ENCODE measurements at places on chromosomes 5 and 9.

DNA sequence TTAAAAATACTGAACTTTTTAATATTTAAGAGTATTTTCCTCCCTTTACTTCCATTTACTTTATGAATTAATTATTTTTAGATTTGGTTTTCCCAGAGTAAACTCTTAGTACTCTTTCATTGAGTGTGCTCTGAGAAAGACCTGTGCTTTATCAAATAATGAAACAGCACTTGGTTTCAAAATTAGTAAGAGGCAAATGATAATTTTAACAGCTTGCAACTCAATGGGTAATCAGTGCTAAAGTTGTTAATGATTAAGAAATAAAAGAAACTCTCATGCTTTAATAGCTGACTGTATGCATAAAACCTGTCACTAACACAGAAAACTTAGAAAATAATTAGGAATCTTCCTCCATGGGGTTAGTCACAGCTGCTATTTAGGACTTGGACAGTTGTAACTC, 244.4 kb downstream of the RFX3 start:
- no peak for DNase-seq

DNA sequence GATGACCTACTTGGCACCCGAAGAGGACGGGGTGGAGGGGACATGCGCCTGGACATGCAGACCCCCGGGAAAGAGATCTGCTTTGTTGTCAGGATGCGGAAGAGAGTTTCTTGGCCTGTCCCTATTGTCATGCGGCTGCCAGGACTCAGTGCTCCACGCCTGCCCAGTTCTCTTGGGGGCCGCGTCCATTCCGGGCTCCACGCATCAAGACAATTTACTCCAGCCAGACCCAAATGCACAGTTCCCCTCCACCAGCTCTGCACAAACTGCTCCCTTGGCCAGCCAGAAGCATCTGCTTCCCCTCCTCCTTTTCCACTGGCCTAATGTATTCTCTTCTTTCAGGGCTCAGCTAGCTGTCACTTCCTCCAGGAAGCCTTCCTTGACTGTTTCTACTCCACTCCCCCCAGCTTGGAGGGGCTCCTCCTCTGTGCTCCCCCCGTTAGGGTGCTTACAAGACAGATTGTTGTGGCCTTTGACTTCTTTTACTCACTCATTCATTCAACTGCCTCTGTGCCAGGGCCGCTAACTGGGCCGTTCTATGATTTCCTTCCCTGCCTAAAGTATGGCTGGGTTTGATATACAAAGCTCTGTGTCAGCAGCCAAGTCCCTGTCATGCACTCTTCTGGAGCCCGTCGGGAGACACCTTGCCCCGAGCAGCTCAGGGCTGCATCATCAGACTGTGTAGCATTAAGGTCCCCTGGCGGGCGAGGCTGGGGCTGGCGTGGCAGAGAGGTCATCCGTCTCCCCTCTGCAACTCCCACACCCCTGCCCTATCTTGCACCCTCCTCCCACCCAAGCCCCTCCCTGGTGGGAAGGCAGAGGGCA, 6.6 kb downstream of the FIBCD1 start:
- DNase-seq, result no peak

GRCh38 chr9:89408628-89409101, 89.2 kb downstream of the SEMA4D start:
- DNase-seq, result no peak

GRCh38 chr9:33129886-33130881, 37.0 kb downstream of the B4GALT1 start:
- no peak for DNase-seq

DNA sequence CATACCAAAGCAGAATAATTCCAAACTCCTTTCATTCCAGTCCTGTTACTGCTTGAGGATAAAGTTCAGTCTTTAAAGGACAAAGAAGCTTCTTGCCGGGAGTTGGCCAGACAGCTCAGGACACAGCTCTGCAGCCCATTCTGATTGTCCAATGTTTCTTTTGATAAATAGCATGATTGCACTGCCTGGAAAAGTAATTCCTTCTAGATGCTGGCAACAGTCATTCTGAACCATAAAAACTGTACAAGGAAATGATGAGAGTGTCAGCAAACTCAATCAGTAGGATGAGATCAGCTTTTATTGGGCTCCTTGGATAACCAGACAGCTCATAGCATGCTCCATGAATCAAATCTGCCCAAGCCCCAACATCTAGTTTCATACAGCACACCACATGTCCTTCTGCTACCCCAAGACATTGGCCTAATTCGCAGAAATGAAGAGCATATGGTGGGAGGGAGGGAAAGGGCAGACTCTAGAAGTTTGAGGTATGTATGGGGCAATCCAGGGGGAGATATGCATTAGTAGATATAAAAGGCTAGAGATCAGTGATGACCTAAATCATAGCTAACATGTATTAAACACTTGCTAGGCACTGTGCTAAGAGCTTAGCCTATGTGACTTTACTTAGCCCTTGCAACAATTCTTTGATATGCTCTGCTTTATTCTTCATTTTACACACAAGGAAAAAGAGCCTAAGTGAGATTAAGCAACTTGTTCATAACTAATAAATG, 219.9 kb upstream of the NREP start:
- DNase-seq, result no peak

GRCh38 chr5:119418606-119419100, 33.6 kb upstream of the HSD17B4 start:
- no peak for DNase-seq

DNA sequence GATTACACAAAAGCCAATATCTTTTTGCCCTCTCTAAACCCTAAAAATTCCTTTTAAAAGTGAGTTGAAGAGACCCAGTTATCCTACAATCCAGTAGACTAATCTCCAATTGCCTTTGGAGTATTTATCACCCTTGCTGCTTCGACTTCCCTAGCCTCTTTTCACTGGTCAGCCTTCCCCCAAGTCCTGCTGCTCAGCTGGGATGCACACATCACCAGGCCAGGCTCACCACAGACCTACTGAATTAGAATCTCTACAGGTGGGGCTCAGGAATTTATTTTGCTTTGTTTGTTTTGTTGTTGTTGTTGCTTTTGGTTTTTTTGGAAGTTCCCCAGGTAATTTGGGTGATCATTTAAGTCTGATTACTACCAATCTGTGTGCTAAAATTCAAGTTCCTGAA, 11.6 kb upstream of the FOXD1 start:
- DNase-seq, result no peak

- no peak for DNase-seq
Measured at GRCh38 chr9:133404454-133405002, 13.3 kb downstream of the REXO4 start.

DNA sequence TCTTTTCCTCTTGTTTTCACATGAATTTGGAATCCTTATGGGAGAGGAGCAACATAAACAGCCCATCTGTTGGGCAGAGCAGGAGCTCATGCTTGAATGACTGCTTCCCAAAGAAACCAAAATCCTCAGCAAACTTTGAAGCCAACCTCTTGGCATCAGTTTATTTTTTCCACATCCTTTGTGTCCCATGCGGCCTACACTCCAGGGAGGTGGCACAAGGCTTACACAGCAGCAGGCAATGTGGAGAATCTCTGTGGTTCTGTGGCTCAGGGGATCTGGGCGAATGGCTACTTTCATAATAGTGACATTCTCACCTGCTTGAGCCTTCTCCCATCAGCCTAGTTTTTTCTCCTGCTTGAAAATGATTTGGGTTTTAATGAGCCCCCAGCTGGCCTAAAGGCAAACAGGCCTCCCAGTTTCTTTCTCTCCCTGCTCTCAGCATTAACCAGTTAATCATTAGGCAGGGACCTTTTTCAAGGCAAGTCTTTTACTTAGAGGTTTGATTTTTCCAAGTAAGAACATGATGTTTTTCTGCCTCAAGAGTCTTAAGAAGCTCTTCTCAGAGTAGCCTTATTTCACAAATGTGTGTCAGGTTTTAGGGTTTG, 370.3 kb downstream of the ARHGEF28 start:
- no peak for DNase-seq

DNA sequence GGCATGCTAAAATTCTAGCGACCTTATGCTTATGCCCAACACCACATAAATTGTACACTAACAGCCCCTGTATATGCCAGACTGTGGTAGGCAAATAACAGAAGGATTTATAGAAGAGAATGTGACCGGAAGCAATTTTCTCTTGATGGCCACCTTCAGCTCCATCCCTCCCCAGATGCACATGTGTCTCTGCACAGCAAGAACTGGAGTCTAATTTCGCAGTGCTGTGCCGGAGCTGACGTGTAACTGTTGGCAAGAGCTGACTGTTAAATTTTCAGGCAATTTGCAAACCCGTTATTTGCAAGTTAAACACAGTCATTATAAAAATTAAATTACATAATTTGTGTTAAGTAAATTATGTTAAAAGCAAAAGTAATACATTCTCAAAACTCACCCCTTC, 48.4 kb downstream of the PCA3 start:
- DNase-seq, result no peak

DNA sequence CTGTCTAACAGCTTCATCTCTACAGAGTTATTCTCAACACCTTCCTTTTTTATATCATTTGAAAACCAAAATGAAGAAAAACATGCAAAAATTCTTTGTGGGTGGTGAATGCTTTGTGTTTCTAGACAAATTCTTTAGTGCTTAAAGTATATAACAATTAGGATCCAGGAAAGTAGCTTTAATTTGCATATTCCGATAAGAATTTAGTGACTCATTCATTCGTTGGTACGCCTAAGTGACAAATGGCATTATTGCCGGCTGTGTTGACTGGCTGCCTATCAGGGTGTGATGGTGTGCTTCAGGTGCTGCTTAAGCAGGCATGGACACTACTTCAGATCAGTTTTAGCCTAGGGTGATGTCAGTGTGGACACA, 35.2 kb downstream of the LMNB1 start:
- no peak for DNase-seq

DNA sequence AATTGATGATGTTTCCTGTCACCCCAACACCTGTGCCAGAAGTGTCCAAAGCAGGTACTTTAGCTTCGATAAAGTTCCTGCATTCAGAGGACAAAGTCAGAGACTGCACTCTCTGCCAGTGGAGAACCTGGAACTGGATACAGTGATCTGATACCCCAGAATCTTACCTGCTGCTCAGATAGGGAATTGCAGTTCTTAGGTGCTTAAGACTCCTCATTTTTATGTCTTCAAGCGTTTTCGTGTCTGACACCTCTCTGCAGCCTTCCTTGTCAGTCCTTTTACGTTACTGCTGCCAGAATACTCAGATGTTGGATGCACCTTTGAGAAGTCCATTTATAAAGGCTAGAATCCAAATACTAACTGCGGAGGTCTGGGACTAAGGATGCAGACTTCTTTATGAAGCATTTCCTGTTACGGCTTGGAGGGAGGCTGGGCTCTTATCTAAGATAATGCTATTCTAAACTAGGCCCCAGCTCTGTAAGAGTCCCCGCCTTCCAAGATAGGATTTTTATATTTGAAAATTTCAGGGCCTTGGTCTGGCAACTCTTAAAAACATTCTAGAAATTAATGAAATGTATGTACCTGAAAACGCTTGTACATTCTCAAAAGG, 1.9 kb downstream of the ISOC1 start:
- DNase-seq, result no peak

DNA sequence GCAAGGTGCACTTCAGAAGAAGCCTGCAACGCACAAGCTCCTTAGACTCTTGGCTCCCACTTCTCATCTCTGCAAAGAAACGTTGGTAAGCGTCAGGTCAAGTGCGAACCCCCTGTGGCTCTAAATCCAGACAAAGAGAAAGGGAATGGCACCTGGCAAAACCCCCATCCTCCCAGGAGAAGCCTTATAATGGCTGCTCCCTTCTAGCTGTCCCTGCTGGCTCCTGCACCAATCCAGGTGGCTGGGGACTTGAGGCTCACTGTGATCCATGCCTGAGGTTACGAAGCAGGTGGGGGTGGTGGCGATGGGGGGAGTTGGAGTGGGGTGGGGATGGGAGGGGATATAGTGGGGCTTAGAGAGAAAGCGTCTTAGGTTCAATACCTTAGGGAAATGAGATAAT, 272.8 kb downstream of the DENND1A start:
- DNase-seq, result no peak

DNA sequence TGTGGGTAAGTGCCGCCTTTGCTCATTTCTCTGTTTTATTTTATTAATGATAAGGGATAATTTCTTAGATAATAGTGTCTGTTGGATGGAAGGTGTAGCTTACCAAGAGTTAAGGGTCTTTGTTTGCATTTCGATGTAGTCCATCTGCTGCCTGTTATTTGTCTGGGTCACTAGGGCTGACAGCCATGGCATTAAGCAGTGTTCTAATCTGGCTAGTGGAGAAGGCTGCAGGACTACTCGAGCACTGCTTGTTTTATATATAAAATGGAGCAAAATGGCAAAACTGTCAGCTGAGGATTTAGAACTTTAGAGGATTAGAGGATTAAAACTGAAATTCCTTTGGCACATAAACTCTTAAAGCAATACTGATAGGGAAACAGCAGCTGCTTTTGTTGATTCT, 67.5 kb downstream of the C7 start:
- no peak for DNase-seq
